Fibroblast of upper back skin (primary cell): ENCODE measurements at places on chromosomes 2 and 18.

DNA sequence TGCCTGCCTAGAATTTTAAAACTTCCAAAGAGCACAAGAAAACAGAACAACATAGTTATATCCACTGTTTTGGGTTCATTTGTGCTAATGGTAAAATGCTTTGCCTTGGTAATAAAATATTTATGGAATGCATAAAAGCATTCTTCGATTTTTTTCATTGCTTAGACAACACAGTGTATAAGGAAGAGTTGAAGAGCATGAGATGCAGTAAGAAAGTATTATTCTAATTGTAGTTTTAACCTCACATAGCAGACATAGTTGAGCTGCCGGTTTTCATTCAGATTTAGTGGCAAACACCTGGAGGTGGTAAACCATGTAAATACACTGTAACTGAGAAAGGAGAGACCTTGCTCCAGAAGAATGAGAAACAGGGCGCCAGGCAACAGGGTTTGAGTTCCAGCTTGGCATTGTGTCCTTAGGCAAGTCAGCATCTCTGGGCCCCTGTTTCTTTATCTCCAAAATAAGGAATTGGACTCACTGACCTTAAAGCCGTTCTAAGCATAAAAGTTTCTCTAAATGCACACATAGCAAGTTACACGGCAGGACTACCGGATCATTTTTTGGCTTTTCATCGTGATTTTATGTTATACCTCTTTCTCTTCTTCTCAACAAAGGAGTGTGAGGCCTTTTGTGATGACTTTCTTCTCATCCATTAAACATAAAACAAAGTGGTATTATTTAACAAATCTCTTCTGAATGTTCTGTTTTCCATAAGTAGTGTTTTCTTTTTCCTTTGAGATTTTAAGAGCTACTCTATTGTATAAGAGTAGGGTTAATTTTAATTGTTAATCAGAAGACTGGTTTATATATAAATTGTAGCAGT, 7.9 kb downstream of the UGP2 start:
- peak; percentile 77 for DNase-seq

DNA sequence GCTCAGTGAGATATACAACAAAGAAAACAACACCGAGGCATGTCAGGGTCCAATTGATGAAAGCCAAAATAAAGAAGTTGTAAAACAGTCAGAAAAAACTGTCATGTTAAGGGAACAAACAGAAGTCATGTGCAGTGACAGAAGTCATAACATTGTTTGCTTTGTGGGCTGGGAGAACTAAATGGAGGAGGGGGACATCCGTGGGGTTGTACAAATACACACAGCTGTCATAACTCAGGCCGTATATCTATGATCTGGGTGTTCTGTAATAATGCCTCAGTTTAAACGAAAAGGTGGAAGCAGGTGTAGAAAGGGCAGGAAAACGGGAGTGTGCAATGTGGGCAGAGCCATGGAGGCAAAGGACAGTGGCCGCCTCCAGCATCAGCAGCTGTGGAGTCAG, 27.3 kb downstream of the TIMM21 start:
- DNase-seq, result no peak

DNA sequence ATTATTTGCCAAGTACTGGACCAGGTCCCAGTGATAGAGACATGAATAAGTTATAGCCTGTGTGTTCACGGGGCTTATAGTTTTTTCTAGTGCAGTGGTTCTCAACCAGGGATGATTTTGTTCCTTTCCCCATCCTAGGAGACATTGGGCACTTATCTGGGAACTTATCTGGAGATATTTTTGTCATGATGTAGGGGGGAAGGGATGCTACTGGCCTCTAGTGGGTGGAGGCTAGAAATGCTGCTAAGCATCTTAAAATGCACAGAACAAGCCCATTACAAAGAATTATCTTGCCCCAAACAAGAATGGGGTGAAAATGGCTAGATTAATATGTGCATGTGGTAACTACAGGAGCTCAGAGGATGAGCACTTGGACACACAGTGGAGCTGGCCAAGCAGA, 75.2 kb downstream of the KLHL29 start:
- peak; percentile 22 for DNase-seq

DNA sequence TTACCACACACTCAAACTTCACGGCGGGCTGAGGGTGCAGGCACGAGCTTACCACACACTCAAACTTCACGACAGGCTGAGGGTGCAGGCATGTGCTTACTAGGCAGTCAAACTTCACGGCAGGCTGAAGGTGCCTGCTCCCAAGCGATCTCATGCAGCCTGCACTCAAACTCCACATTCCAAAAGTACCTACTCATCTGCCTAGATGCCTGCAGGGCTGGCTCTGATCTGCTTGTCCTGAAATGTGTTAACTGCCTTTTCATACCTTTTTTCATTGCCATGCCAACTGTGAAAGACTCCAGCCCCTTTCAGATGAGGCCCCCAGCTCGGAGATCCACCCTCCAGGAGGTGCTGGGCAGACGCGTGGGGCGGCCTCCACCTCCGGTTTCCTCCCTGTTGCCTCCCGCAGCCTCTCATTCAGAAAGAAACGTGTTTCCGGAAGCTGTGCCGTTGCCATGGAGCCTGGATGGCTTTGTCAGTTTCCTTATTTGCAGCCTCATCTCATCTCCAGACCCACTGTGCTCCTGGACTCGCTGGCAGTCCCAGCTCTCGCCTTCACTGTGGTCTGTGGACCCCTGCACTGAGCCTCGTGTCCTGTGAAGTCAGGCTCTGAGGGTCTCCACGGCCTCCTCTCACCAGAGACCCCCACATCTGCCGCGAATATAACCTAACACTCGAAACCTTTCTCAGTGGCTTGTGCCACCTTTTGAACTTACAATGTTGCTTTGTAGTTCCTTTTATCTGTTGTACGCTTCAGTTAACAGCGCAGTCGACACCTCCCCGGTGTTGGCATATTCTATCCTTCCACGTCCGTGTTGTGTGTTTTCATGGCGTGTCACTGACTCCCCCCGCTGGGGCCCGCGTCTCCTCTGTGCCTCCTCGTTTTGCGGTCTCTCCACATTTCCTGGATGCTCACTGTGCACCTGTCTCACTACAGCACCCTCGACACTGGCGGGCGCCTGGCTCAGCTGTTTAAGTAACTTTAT, 106.1 kb upstream of the ALKAL2 start:
- peak; percentile 48 for DNase-seq

DNA sequence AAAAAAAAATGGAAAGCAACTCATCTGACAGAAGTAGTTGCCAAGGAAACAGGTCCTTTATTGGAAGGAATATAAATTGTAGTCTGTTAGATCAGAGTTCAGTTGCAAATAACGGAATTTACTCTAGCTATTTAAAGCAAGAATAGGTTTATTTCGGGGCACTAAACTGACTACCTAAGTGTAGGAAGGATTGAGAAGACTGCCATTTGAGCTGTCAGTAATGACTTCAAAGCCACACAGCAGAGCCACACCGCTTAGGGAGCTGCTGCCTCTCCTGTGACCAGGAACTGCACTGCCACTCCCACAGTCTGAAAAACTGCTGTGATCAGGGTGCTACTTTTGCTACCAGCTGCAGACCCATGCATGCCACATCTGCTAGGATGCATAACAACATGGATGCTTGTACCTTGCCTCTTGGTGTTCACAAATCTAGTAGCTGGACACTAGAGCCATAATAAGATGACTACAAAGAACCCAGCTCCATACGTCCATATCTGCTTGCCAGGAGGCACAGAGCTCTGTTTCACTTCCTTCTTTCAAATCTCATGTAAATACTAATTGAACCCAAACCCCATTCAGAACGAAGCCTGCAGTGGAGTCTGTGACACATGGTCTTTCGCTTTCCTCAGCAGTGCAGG, 2.2 kb downstream of the DSG2 start:
- no peak for DNase-seq

- DNase-seq, result no peak
Observed at GRCh38 chr2:178949584-178949983, 100.4 kb downstream of the CCDC141 start.

DNA sequence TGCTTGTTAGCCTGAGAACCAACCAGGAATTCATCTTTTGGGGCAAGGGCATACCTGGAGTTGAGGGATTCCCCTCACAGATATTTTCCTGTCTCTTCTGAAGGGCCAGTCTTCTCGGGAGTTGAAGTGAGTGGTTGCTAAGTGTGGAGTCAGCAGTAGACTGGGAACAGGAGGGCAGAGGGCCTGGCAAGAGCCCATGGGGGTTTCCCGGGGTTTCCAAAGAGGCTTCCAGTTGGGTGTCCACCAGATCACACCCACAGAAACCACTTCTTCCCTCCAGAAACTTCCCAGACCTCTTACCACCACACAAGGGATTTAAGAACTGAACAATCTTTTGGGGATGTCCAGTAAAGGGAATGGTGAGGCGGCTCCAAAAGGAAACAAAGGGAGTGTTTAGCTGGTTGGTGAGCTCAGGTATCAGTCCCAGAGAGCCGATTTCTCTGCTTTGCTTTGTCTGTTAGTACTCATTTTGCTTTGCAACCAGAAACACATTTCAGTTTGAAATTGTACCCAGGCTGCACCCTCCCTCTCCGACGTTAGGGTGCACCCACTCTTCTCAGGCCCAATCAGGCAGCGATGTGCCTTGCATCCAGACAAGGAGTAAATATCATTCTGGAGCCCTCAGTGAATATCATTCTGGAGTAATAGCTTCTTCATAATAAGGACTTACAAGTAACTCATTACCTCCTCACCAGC, 47.5 kb upstream of the SPATS2L start:
- no peak for DNase-seq
